Fibroblast of lung (primary cell): ENCODE measurements at places on chromosomes 16 and 17. TPM values are rescaled to one million over a fixed set of nuclear protein-coding genes. Genes with fewer than 3 reads are reported as not detected.

GRCh38 chr16:49459953-49460735 is 86.5 kb downstream of the C16orf78 start:
- no peak for DNase-seq

- no peak for DNase-seq
These were observed 107.9 kb downstream of the AIPL1 start for GRCh38 chr17:6327007-6327406.

The MAF gene
- total RNA-seq: 26.7 and 27.7 TPM in 2 replicates

The HOXB9 gene
- total RNA-seq: not detected in 2 replicates

The CUEDC1 gene
- total RNA-seq: 6.2 and 11.9 TPM in 2 replicates

- no peak for DNase-seq
These were observed 8.1 kb upstream of the HS3ST6 start for GRCh38 chr16:1926271-1926670.

The METTL16 gene
- total RNA-seq: 12.2 and 12.8 TPM in 2 replicates

- no peak for DNase-seq
These were observed 1.9 kb upstream of the CCDC102A start for GRCh38 chr16:57538235-57538721.

DNA sequence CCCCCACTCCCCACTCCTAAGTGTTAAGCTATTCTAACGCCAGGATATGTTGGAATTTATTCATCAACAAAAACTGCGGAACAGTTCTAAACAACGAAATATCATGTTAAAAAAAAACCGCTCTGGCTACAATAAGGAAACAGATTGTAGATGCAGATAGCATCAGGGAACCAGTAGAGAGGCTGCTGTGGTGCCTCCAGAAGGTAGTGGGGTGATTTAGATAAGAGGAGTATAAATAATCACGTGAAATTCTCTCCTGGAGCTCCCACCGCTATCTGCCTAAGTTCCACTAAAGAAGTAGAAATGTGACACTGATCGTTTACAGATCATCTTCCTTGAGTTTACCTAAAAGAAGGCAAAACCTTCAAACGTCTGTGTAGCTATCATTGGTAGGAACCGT is 8.0 kb downstream of the AHSP start:
- no peak for DNase-seq
